ENCODE measurements at places on chromosomes 12 and 14. TPM values are rescaled to one million over a fixed set of nuclear protein-coding genes. Genes with fewer than 3 reads are reported as not detected.
A peak's percentile ranks its signal among the peaks of the same experiment; 100 is the strongest.

DNA sequence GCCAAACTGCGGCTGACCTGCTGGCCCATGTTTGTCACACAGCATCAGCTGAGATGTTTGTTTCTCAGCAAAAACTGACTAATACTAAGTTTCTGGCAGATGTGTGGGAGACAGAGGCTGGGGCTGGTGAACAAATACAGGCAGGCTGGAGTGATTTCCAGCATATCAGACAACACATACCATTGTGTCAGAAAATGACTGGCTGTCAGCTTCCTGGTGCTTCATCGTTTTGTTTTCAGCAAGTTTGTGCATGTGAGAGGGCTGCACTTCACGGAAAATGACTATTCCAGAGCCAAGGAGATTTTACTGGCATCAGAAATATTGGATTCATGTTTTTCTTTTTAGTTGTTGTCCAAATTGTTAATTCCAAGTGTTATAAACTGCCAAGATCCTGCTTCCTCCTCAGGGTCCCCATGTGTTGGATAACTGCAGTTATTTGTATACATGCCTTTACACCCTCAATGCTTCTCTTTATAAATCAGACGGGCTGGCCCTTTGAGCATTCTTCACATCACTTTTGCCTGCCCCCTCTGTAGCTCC, 145.7 kb downstream of the GALC start:
- no peak for DNase-seq

DNA sequence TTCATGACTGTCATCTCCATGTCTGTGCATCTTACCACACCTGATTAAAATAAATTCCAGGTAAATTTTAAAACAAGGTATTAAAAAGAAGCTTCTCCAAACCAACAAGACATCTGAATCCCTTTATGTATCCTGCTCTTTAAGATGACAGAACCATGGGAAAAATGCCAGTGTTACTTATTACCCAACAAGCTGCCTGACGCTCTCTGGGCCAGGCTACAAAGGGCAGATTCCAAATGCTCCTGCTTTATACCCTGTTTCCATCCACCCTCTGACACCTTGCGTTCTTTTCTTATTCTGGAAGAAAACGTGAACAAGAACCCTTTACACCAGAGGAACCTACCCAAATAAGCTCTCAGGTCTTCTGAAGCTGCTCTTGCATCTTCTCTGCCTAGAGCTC, 70.7 kb downstream of the SLC8A3 start:
- no peak for DNase-seq

GRCh38 chr14:55592436-55592835, 12.4 kb downstream of the KTN1 start:
- no peak for DNase-seq

DNA sequence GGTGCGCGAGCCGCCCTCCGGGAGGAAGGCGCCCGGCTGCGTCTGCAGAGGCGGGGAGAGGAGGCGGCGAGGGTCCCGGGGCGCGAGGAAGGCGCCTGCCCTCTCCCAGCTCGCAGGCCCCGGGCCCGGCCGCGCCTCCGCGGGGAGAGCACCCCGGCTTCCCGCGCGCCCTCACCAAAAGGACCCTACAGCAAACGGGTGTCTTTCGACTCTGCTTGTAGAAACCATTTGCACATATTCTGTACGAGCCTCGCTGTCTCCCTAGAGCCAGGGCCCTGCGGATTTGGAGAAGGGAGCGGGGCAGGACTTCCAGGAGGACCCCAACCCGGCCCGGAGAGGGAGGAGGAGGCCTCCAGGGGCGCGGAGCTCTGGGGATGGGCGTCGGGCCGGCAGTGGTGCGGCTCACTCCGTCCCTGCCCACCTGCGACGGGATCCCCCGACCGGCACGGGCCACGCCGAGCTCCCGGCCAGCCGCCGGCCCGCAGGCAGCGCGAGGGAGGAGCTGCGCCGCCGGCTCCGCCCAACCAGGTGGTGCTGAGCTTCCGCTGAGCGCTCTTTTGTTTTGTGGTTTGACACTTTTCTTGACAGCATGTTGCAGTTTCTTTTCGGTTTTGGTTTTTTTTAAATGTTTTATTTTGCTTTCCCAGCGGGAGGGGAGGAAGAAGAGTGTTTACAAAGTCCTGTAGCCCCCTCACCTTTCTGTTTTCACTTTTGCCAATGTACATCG, 103.3 kb upstream of the FKBP4 start:
- no peak for DNase-seq

DNA sequence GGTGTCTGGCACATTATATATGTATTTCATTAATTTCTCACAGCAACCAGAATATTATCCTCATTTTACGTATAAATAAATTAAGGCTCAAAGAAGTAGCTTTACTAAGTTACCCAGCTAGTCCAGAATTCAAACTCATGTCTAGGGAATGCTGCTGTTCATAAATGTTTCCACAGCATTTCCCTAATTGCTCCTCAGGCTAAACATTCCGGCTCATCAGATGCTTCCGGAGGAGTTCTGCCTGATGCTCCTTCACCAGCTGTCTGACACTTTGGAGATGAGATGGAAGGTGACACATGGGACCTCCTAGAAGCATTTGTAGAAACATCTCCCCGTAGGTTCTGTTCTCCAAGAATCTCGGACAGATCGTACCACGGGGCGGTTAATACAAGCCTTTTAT, 12.1 kb downstream of the KRT85 start:
- DNase-seq, result no peak

- DNase-seq, result no peak
Measured at GRCh38 chr14:59455411-59455810, 9.8 kb downstream of the GPR135 start.

DNA sequence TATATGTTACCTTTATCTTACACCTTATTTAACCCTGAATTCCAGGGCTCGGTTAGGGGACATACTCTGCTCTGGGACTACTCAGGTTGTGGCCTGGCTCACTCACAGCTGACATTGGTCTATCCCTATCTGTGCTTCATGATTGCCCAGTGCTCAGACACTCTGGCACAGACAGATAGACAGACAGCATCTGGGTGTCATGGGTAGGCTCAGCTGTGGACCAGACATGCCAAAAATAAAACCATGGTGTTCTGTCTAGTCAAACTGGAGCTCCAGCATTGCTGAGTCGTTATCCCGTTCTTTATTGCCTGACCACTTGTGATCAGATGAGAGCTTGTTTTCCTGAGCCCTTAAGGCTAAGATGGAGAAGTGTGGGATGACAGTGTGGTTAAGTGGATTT, 29.0 kb downstream of the FBXW8 start:
- no peak for DNase-seq

- DNase-seq, result no peak
Measured at GRCh38 chr14:104689881-104690711, 678 bp downstream of the INF2 start.

- DNase-seq, result peak; percentile 34
Measured at GRCh38 chr14:35818346-35819115, 7.6 kb upstream of the BRMS1L start.

- no peak for DNase-seq
Measured at GRCh38 chr12:51419425-51420193, 5.0 kb upstream of the SLC4A8 start.

DNA sequence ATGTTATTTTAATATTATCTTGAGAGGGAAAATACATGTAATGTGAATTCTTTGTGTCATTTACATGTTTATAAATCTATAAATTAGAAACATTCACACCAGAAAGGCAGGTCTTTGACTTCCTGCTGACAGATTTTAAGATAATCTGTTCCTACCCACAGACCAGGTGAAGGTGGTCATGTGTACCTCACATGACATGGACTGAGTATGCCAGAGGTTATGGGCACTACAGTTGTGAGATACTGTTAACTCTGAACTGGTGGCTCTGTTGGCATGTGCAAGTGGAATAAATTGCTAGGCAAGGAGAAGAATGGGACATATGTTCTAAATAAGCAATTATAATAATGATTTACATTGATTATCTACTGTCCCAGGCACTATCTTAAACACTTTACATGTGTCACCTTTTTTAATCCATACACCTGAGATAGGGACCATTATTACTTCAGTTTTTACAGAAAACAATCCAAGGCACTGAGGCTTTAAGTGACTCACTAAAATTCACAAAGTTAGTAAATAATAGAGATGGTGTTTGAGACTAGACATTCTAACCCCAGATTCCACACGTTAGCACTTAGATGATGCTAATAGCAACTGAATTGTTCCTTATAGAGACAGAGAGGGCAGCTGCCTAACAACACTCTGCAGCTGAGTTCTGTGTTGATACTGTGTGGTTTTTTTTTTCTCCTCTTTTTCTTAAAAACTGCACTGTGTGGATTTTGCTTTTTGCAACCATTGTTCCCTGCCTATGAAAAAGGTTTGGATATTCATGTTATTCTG, 23.8 kb downstream of the SLC16A7 start:
- DNase-seq, result no peak

- no peak for DNase-seq
Measured at GRCh38 chr14:32408018-32408417, 78.9 kb downstream of the AKAP6 start.

DNA sequence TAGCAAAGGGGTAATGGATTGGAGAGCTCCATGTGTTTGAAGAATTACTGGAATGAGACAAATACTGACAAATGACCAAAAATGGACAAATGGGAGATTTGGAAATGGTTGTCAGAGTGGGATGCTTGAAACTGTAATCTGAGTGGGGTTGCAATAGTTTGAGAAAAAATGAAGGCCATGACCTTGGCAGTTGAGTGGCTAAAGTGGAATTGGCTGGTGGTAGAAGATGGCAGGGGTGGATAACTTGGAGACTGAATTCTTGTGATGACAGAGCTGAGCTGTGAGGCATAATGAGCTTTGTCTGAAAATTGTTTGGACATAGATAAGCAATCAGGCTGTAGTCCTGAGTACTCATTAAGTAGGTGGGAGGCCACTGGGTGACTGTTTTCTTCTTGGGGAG, 222.5 kb upstream of the PRICKLE1 start:
- no peak for DNase-seq

- DNase-seq, result no peak
Measured at GRCh38 chr12:92471551-92471950, 231.2 kb upstream of the PLEKHG7 start.

GRCh38 chr14:55711175-55711811, 131.3 kb downstream of the KTN1 start:
- no peak for DNase-seq

DNA sequence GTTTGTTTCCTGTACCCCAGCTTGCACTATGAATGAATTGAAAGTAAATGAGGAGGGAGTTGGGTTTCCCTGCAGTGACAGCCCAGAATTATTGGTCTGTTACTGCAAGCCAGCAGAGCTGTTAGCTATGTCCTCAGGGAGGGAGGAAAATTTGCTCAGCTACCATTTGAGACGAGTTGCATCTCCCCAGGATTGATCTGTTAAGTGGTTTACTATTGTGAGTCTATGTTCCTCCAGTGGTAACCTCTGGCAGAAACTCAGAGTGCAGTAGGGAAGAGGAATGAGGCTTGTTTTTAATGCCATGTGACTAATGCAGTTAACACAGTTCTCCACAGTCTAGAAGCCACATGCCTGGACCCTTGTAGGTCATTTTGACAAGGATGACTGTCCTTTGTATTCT, 173.9 kb downstream of the SLC15A4 start:
- DNase-seq, result no peak

TUBA1A gene
- total RNA-seq, result 216 TPM

TAPBPL gene
- total RNA-seq, result 3.2 TPM

RGS6 gene
- 0.02 TPM for total RNA-seq

CNTN1 gene
- total RNA-seq, result 45.0 TPM

ACACB gene
- total RNA-seq, result 2.5 TPM

PLA2G1B gene
- not detected for total RNA-seq

Measured in NCI-H460 (cell line).